ENCODE measurements at places on chromosomes 7 and 10. TPM values are rescaled to one million over a fixed set of nuclear protein-coding genes. Genes with fewer than 3 reads are reported as not detected.
A peak's percentile ranks its signal among the peaks of the same experiment; 100 is the strongest.

DNA sequence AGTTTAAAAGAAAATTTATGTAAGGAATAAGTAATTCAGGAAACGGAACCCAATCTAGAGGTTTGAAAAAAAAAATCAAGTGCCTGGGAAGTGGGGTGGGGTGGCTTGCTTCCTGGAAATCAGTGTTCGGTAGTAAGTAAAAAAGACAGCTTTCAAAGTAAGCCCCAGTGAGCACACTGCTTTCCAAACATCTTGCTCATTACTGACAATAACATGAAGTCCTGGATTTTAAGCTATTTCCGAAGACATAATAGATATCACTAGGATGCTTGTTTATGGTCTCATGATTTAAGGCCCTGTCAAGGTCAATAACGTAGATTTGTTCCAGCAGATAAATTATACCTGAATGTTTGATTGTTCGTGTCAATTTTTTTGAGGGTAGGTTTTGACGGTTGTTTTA, 1.3 kb downstream of the STAMBPL1 start:
- no peak for DNase-seq

- DNase-seq = peak; percentile 58
These were observed at the start of gene STX1A for GRCh38 chr7:73718905-73719805. STX1A (minus strand) TSS chr7:73719669; CDS start chr7:73719631, 38 bp downstream.

DNA sequence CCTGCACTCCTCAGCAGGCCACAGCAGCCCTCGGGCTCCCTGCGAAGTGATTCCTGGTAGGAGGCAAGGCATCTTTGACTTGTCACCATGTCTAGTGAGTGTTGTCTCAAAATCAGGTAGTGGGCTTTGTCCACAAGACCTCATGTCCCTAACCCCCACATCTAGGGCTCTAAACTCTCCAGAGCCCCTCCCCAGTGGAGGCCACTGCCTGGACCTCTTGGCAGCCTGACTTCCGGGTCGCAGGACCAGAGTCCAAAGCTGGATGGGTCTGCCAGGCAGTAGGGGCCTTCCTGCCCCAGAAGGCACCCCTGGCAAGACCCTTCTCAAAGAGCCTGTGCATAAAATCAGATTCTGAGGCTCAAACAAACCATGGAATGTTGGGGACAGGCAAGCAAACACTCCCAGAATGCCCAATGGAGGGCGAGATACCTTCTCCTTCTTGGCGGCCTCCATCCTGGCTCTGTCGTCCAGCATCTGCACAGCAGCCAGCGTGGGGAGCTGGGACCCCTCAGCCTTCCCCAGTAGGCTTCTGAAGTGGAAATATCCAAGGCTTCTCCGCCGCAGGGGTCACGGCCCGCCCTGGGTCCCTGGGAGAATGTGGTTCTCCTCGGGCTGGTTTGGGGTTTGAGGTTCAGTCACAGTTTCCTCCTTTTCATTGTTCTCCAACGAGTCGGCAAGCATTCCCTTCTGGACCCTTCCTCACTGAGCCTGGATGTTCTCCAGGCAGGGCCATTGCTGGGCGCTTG, 586 bp downstream of the GCK start:
- no peak for DNase-seq

GRCh38 chr10:50991456-50992355, 82.6 kb upstream of the PRKG1 start:
- DNase-seq = no peak

DNA sequence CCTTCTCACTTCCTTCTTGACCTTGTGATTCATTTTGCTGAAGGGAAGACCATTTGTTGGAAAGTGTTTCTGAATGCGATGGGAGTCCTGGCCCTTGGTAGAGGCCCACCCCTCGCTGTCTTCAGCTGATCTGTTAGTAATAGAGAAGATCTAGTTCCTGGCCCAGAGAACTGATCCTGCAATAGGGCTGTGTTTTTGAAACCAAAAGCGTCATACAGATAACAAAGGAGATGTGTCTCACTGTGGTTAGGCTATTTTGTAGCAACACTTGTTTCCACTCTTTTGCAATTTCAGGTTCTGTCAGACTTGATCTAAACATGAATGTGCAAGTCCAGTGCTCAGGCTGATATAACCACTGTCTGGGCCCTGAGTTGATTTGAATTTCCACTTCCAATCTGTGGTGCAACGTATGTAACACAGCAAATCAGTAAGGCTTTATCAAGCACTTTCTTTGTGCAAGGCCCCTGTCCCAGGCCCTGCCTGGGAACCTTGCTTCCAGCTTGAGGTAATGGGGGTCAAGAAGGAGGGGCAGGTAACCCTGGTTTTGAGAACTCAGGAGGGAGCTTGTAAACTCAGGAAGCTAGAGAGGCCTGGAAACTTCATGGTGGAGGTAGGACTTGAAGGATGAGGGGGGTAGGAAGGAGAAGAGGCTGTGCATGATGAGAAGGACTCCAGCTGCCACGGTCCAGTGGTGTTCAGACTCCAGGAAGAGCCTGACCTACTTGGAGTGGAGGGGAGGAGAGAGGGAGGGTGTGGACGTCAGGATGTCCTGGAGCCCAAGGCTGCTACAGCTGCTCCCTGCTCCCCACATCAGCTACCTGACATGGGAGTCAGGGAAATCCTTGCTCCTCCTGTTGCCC, 42.2 kb upstream of the SRGN start:
- DNase-seq = peak; percentile 97

DNA sequence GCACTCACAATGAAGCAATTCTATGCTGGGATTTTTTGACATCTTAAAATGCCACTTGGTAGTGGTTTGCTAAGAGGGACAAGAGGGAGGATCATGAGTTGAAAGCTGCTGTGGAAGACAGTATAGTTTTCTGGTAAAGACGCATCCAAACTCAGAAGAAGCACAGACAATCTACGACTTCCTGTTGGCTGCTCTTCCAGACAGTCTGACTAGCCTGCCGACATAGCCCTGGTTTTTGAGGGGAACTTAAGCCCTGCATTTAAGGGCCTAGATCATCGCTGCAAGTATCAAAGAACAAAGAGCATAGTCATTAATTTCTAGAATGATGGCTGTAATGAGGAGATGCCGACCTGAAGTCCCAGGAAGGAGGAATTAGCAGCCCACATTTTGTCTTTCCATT, 99.9 kb upstream of the IKZF1 start:
- no peak for DNase-seq

The ACTL6B gene
- not detected for total RNA-seq

The GOLGA7B gene
- total RNA-seq = 0.50 TPM

The NXPH1 gene
- total RNA-seq = not detected

The PRPS1L1 gene
- total RNA-seq = not detected

The HOXA4 gene
- not detected for total RNA-seq

The VWDE gene
- 3.9 TPM for total RNA-seq

The EVX1 gene
- total RNA-seq = not detected

Data from mammary epithelial cell (primary cell).